ENCODE measurements at places on chromosomes 16 and 17.
A peak's percentile ranks its signal among the peaks of the same experiment; 100 is the strongest.

DNA sequence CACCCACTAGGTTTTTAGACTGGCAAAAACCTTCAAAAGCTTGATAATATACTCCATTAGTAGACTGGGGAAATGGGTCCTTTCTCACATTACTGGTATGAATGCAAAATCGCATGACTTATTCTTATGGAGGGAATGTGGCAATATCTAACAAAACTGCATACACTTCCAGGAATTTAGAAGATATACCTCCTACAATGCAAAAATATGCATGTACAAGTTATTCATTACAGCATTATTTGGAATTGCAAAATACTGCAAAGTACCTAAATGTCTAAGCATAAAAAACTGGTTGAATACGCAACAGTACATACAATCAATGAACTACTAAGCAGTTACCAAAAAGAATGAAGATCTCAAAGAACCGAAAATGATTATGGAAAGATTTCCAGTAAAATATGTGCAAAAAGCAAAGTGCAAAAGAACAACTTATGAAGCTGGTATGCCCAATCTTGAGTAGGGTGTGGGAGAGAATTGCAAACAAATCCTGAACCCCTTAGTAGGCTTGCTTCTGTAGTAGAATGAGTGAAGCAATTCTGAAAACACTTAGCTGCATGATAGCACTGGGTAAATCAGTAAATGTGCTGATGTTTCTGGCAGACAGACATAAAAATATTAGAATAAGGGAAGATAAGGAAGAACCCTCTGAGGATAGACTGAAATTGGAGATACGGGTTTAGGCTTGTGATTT is 180.1 kb downstream of the PARN start:
- no peak for DNase-seq

DNA sequence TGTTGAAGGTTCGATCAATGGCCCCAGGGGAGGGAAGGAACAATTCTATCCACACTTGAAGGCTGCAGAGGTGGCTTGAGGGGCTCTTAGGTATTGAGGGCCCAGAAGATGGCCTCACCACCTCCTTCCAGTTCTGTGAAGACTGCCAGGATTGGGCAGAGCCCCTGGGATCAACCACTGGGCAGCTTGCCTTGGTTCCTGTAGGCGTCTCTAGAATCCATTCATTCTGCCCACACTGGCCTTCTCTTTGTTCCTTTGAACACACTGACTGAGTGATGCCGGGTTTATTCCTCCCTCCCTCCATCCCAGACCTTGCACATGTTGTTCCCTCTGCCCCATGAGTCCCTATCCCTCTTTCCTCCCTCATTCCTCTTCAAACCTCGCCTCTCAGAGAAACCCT is 50.5 kb downstream of the SYT17 start:
- DNase-seq = no peak

GRCh38 chr17:21299981-21300600 is 15.6 kb downstream of the MAP2K3 start:
- no peak for DNase-seq

GRCh38 chr17:79102214-79102613 is 27.6 kb downstream of the ENGASE start:
- DNase-seq = no peak

- DNase-seq = no peak
Measured at GRCh38 chr17:41992576-41992975, 24.7 kb downstream of the DNAJC7 start.

DNA sequence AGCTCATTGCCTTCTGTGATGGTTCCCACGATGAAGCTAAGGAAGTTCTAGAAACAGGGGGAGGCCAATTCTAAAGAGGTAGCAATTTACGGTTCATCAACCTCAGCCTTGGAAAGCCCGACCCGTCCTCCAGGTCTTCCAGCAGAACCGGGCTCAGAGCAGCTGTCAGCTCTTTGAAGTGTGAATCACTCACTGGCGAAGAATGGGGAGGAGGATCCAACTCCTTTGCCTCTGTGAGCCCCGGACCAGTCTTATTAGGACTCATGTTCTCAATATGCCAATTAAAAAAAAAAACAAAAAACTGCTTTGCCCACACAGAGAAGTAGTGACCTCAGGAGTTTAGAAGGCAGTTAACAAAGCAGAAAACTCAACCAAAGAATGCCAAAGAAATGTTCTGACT is 31.4 kb downstream of the STX8 start:
- DNase-seq = no peak

DNA sequence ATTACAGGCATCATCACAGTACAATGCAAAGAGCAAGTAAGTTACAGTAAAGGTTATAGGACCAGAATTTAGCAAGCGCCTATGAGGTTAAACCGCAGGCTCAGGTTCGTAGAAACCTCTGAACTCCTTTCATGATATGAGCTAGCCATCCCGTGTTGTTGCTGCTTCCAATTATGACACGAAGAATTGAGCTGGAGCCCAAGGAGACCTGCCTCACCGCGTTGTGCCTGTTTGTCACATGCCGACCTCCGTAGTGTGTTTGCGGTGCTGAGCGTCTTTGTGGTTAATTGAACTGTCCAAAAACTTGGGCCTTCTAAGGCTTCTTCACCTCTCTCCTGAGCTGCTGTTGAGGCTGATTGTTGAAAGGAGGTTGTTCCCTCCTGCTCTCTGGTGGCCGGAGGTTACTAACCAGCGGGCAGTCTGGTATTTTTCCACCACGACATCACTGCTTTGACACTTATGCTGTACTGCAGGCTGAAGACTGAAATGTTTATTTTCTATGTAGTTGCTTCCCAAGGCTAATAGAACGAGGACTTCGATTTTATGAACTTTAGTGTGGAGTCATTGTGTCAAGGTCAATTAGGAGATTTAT is 67.5 kb downstream of the SEC14L1 start:
- no peak for DNase-seq

- no peak for DNase-seq
Measured at GRCh38 chr17:42240201-42240600, 36.0 kb downstream of the STAT5B start.

DNA sequence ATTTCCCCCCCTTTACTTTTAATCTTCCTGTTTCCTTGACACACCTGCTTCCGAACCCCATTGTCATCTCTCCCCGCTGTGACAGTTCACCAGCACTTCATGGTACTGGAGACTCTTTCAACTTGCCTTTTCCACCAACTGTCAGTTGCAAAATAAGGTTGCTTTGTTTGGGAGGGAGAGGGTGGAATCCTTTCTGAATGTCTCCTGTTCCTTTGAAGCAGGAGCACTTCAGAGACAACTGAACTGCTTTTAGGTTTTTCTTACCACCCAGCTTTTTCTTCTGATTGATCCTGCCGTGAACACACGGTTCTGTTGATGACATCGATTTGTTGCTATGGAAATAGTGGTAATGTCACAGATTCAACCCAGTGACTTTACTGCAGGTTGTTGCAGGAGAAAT is 42.0 kb downstream of the RPA1 start:
- DNase-seq = no peak

DNA sequence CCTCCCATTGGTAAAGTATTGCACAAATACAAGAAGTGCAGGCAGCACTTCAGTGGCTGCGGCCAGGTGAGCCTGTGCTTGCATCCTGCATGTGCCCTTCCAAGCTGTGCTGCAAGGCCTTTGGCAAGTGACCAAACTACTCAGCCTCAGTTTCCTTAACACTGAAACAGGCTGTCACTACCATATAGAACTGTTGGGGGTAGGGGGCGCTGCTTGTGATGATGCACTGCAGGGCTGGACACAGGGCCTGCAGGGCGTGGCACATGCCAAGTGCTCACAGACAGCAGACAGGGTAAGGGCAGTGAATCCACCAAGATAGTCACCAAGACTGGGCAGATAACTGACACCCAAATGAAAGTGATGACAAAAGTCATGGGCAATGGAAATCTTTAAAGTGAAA is 65.6 kb upstream of the SREBF1 start:
- no peak for DNase-seq

- DNase-seq = no peak
Measured at GRCh38 chr17:50764734-50765149, 2.6 kb downstream of the ANKRD40CL start.

DNA sequence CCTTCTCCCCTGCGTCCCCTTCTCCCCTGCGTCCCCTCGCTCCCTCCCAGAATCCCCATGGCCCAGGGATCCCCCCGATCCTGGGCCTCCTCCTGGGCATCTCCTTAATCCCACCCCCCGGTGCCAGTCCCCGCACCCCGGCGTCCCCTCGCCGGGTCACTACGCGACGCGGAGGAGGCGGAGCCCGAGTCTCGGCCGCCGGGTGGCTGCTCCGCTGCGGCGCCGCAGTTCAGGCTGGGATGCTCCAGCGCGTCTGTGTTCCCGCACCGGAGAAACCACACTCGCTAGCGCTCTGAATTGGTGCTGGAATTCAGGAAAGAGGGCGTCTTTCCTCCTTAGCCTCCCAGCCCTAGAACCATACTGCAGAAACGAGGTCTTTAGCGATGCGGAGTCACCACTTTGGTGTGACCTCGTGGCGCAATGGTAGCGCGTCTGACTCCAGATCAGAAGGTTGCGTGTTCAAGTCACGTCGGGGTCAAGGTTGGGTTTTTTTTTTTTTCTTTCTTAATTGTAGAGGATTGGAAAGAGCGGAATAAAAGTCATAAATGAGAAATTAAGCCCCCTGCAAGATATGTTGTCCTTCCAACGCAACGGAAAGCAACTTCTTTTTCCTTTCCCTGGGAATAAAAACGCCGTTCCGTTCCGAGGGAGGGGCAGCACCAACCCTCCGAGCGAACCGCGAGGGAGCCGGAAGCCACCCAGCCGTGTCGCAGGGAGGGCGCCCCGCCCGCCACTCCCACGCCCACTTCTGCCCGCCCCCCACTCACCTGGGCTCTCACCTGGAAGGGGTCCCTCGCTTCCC is 25.7 kb upstream of the SLC47A1 start:
- peak; percentile 75 for DNase-seq

DNA sequence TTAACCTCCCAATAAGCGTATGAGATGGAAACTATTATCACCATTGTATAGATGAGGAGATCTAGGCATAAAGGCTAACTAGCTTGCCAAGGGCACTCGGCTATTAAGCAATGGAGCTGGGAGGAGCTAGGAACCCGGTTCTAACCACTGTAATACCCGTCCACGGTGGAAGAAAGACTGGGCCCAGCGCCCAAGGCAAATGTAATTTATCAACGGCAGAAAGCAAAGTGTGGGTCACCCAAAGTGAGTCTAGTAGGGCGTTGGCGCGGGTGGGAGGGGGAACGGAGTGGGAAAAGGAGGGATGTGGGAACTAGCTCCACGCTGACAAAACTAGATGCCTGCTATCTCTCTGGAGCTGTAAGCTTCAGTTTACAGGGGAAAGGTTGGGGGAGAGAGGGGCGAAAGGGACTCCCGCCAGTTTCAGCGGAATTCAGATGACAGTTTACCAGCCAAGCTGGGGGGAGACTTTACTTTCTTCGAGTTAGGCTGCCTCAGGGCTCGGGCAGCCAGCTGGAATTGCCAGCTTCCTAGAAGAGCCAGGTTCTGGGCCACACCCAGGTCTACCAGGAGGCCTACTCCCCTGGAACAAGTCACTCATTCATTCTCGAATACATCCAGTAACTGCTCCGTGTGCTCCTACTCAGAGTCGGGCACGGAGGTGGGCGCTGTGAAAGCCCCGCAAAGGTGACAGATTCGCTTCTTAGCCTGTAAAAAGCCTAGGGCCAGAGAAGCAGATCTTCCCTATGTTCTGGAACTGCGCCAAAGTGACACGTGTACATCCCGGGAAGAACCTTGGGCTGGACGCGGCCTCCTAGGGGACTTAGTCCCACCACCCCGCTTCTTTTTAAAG is 837 bp downstream of the LRRC59 start:
- DNase-seq = peak; percentile 36

GRCh38 chr17:47975189-47975822 is 4.4 kb downstream of the CDK5RAP3 start:
- no peak for DNase-seq

- no peak for DNase-seq
Measured at GRCh38 chr17:1852327-1852726, 22.5 kb downstream of the RPA1 start.

DNA sequence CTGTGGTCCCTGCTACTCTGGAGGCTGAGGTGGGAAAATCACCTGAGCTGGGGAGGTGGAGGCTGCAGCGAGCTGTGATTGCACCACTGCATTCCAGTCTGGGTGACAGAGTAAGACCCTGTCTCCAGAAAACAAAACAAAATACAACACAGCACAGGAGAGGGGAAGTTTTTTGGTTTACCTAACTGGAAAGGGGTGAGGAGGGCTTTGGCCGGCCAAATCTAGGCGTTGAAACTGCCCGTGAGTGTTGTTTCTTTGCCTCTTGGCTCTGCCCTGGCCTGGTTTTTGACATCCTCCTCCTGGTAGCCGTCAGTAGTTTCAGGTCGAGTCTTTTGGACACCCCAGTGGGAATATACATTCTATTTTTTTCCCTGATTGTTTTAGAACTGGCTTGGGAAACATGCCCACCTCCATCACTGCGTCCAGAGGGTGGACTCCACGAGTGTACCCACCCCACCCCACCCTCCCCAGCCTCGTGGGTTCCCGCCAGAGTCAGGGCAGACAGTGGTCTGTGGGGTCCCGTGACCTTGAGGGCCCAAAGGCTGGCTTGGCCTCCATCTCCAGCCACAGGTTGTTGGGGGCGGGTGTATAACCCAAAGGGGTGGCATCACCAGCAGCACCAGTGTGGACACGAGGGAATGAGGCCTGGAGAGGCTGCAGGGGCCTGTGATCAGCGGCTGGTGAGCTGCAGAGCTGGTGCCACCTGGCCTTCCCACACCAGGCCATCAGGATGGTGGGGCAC is 42.7 kb downstream of the NT5M start:
- no peak for DNase-seq

GRCh38 chr17:73600103-73600871 is 44.0 kb downstream of the SDK2 start:
- no peak for DNase-seq

DNA sequence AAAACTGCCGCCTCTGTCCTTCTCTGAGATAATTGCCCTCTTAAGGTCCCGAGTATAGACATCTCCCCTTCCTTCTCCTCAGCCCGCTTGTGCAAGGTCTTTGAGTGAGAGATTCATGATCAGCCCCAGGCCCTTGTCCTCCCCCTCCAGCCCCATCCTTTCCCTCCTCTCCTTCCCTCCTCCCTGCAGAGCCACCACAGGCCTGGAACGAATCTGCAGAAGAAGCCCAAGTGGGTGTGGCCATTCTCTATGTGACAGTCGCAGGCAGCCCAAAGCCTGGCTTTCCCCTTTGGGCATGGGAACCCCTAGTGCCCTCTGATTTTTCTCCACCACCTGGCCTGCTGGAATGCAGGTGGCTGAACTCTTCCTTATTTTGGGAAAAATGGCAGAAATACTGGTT is 7.2 kb upstream of the NDRG4 start:
- no peak for DNase-seq

- no peak for DNase-seq
Measured at GRCh38 chr17:52145476-52145875, 13.0 kb downstream of the CA10 start.

DNA sequence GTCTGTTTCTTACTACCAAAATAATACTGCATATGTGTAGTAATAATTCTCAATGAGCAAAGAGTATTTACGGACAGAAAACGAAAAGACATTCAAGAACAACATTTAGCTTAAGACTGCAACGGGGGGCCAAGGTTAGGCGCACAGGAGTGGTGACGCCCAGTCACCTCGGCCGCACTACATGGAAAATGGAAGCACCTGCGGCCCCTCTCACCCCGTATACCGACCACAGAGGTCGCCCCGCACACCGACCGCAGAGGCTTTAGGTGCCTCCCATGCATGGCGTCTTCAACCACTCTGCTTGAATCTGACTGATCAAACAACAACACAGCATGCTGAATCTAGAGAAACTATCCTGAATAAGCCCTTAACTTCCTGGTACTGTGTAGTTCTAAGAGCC is 26.4 kb downstream of the CCDC57 start:
- no peak for DNase-seq
